ENCODE measurements at places on chromosomes 2 and 18.

GRCh38 chr2:71243634-71244301 lies 16.9 kb upstream of the PAIP2B start:
- DNase-seq = no peak

DNA sequence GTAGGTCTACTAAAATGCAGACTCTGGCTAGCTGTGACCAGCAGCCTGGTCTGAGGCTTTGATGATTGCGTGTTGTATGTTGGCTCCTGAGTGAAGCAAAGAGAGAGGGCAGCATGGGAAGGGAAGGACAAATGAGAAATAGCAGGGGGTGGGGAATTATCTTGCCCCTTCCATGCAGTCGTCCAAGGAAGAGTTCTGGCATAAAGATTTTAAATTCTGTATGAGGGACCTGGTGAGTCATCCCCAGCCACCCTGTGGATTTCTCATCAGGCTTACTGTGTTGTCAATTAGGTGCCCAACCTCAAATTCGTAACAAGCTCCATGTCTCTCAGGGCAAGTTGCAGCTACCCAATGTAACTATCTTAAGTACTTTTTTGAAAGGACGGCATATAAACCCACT lies 72.1 kb upstream of the NOSTRIN start:
- peak; percentile 23 for DNase-seq

DNA sequence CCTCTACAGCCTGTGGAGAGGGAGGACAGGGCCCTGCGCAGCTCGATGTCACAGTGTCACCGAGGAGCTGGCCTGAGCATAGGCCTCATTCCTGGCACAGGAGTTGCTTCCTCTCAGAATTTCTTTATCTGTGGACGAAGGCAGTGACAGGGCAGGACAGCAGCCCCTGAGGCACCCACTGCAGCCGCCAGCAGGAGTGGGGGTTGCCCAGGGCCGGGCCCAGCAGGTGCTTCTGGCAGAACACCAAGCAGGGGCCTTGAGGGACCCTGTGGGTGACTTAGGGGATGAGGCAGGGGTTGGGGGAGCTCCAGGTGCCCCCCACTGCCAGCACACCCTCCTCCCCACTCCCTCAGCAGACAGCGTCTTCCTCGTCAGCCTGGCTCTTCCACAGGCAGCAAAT lies 290.0 kb downstream of the PHLPP1 start:
- no peak for DNase-seq

GRCh38 chr2:24329700-24330099 lies 30.6 kb downstream of the ITSN2 start:
- no peak for DNase-seq

- no peak for DNase-seq
Observed at GRCh38 chr2:104638859-104639202, 215.1 kb upstream of the POU3F3 start.

DNA sequence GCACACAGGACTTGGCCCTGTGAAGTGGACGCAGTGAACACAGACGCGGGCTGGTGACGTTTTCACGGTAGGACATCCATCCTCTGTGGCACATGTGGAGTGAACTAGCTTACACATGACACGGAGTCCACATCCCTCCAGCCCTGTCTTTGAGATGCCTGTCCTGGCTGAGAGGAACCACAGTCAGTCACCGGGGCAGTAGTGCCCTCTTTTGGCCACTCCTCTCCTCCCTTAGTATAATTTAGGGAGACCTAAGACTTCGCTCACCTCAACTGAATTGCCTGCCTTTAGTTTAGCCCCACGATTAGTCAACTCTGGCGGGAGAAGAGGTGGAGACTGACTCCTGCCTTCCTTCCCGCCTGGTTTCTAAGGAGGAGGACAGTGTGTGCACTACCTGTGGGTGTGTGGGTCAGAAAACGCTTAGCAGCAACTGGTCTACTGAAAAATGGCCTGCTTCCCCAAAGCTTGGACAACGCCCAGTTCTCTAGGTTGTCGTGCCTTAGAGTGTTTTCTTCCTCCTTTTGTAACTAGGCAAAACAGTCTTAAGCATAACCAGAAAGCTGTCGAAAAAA lies 70.6 kb downstream of the MBP start:
- DNase-seq = no peak

GRCh38 chr2:197240421-197241041 lies 70.0 kb downstream of the ANKRD44 start:
- DNase-seq = no peak

DNA sequence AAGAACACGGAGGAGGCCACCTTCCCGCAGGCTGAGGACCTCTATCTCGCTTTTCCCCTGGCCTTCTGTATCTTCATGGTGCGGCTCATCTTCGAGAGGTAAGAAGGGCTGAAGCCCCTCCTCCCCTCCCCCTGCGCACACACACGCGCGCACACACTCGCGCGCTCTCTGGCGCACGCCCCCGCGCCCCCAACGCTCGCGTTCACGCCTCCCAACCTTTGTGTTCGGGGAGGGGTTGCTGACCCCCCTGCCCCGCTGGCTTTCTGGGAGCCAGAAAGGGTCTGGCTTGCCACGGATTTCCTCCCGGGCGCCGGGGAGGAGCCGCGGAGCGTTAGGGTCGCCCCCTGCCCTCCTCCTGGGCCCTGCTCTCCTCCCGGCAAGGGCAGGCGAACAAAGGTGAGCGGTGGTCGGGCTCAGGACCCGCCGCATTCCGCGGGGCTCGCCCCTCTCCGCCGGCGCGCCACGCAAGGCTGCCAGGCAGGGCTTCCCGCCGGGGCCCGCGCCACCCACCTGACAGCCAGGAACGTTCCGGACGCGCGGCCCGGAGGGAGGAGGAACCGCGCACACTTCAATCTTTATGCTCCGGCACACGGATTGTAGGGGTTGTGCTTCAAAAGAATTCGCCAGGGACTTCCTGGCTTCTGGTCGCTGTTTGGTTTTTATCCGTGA lies 583 bp downstream of the CERS6 start:
- DNase-seq = peak; percentile 25

DNA sequence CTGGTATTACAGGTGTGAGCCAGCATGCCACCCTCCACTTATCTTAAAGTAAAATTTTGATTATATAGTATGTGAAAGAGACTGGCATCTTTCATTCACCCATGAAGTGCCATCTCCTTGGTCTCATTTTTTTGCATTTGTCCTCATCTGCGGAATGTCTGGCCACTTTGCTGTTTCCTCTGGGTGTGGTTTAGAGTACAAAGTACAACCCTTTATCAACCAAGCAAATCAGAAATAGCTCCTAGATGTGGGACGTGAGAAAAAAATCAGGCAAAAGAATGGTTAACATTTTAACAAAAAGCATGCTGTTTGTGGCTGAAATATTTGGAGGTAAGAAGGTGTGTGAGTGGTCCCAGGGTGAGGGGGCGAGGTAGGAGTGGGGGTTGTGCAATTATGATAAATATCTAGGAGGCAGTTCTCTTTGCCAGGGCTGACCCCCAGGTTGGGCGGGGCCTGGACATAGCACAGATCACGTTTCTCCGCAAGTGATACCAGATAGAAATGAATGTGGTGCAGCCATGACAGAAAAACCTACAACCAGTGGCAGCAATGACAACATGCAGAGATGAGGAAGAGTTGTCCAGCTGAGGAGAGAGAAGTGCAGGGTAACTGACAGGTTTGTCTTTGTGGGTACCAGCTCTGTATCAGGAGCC lies 115.8 kb upstream of the SERTAD2 start:
- no peak for DNase-seq

GRCh38 chr2:8437228-8437948 lies 244.5 kb upstream of the ID2 start:
- DNase-seq = peak; percentile 23

GRCh38 chr2:165238295-165238694 lies 919 bp upstream of the SCN2A start:
- DNase-seq = peak; percentile 27

GRCh38 chr2:176088048-176088936 lies 4.2 kb upstream of the HOXD13 start:
- DNase-seq = peak; percentile 44

- no peak for DNase-seq
Observed at GRCh38 chr2:118618279-118618678, 229.2 kb downstream of the EN1 start.

- DNase-seq = no peak
Observed at GRCh38 chr2:46634905-46635304, 155.5 kb downstream of the TMEM247 start.

- no peak for DNase-seq
Observed at GRCh38 chr18:29962579-29962978, 1080.0 kb downstream of the DSC3 start.

All from fibroblast of skin of right quadriceps (primary cell).